Activated CD8-positive, alpha-beta memory T cell treated with anti-CD3 and anti-CD28 coated beads for 4 hours (primary cell): ENCODE measurements at places on chromosomes 2 and 18.

GRCh38 chr2:164498836-164499235 lies 122.4 kb downstream of the GRB14 start:
- DNase-seq = no peak

DNA sequence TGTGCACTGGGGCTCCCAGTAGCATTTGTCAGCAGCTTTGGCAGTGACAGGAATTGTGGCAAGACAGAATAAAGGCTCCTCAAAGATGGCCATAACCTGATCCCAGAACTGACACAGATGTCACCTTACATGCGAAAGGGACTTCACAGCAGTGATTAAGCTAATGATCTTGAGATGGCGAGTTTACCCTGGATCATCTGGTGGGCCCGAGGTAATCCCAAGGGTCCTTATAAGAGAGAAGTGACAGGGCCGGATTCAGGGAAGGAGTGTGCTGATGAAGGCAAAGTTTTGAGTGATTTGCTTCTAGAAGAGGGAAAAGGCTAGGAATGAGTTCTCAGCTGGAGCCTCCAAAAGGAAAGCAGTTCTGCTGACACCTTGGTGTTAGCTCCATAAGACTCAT lies 333.9 kb downstream of the LPIN1 start:
- no peak for DNase-seq

DNA sequence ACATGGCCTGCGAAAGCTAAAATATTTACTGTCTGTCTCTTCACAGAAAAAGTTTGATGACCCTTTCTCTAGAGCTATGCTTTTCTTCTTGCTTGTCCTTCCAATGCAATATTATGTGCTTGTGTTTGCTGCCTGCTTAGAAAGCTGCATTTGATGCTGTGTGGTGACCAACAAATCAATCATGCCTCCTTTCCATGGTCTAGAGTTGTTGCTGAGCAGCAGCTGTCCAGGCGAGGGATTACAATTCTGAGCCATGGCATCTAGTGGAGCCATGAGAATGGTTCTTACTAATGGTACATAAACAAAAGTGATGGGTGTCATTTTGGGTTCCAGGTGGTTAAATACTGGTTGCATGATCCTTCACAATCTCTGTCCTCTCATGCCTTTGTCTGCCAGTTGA lies 1142.1 kb downstream of the DPP10 start:
- no peak for DNase-seq

GRCh38 chr2:216073773-216074172 lies 7.8 kb downstream of the PECR start:
- DNase-seq = no peak

GRCh38 chr18:63979409-63979920 lies 9.6 kb downstream of the SERPINB8 start:
- DNase-seq = no peak

DNA sequence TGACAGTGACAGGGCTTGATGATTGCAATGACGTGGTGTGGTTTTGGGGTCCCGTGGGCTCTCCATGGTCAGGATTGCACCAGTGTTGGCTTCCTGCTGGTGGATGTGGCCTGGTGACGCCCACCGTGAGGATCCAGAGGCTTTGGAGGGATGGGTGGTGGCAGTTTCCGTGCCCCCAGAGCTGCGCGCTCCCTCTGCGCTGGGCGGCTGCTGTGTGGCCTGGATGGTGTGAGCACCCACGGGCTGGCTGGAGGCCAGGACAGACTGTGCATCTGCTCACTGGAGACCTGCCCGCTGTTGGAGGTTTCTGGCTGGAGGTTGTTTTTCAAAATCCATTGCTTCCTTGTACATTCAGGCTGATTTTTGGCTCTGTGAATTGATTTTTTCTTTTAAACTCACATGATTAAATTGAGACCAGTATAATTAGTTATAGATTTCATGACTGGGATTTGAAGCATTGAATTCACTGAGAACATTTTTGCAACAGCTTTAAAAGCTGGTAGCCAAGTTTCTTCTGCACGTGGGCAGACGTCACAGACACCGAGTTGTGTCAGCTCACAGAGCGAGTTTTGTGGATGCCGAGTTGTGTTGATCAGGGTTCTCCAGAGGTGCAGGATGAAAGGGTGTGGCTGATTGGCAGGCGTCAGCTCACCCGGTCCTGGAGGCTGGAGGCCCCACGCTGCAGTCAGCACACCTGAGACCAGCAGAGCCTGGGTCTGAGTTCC lies 72.7 kb downstream of the KCNG2 start:
- DNase-seq = no peak

DNA sequence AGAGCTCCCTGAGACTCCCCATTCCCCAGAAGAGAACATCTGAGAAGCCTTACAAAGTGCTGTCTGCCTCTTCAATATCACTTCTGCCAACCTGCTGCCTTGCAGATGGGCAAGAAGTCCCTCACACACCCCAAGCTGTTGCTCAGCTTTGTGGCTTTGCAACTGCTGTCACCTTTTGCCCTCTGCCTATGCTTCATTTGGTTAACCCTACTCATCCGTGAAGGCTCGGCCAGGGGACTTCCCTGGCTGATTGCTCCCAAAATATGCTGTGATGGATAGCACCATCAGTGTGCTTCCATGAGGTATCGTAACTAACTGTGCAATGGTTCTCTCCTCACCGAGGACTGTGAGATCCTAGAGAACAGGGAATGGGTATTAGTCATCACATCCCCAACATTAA lies 88.9 kb upstream of the CYP1B1 start:
- DNase-seq = no peak

DNA sequence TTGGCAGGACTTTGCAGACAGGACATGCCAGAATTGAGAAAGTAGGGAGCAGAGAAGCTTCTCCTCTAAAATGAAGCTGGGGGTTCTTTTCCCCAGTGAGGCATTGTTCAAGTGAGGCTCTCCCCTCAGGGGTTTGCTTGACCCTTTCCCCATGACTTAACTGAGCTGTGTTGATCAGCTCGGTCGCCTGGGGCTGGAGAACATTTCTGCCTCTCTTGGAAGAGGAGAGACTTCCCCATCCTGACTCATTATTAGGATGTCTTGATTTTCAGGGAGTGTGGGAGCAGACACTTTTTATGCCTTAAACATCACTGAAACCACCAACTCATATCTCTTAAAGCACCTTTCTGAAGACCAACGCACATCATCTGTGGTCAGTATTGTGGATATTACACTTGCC lies 27.9 kb upstream of the GLI2 start:
- DNase-seq = no peak

DNA sequence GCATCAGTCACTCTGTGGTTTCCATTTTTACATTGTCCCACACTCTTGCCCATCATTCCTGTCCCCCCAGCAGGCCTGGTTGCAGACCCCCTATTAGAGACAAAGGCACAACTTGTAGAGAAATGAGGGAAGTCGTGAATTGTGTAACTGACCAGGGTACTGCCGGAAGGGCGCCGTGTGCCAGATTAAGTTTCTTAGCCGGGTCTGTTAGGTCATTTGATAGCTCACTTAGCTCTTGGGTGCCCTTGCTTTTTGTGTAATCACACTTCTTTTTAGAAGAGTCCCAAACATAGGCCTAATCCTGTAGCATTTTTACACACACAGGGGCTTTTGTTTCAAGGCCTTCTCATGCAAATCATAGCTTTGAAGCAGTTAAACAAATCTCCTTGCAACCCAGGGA lies 87.2 kb downstream of the CTAGE1 start:
- no peak for DNase-seq

DNA sequence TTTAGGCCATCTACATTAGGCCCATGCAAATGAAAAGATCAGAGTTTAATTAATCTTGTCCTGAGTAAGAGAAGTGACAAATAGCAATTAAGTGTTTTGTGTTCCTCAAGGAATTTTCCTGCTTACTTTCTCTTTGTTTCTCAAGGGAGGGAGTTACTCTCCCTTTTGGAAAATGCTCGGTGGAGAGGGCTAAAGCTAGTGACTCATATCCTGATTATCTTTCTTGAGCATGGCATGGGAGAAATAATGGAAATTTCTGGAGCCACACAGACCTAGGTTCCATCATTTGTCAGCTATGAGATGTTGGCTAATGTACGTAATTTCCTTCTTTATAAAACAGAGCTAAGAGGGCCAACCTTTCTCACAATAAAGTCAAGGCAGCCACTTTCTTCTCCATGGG lies 177.1 kb downstream of the ETAA1 start:
- DNase-seq = no peak

DNA sequence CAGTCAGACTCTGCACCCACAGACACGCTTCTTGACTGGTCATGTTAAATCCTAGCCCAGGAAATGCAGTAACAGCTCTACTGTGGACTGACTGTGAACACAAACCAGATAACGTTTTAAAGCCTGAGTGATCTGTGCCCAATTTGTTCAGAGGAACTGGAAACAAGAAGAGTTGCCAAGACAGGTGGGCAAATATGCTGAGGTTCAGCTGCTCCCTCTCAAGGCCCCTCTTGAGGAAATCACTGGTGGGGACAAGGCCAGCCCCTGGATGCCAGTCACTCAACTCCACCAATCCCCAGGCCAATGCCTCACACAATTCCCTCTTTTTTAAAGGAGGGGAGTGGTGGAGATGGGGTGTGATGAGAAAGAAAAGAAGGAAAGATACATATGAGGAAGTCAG lies 261.2 kb downstream of the ALK start:
- DNase-seq = no peak

GRCh38 chr2:135256531-135257260 lies 204.6 kb downstream of the RAB3GAP1 start:
- DNase-seq = no peak

GRCh38 chr2:86160156-86160952 lies 34.9 kb downstream of the IMMT start:
- DNase-seq = no peak

DNA sequence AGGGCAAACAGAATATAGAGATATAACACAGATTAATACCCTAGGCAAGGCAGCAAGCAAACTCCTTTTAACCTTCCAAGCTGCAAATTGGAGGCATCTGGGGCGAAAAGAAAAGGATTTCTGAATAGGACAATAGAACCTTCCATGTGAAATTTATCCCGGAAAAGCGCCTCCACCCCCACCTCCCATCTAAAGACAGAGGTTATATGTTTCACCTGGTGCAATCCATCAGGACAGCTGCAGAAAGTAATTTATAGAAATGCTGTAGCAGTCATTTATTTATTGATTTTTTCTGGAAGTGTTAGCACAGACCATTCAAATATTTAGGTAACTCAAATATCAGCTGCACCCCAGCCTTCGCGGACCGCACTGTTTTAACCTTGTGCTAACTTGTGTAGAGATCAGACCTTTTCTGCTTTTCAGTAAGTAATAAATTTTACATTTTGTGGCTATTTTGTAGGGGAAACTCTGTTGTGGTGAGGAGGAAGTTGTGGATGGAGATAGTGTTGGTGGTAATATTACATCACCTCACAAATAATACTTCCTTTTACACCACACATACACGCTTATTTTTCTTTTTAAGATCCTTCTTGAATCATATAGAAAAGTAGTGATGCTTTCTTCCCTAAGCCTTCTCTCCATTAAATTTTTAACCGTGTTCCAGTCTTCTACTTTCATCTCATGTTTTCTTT lies 919.3 kb upstream of the CDH2 start:
- no peak for DNase-seq

DNA sequence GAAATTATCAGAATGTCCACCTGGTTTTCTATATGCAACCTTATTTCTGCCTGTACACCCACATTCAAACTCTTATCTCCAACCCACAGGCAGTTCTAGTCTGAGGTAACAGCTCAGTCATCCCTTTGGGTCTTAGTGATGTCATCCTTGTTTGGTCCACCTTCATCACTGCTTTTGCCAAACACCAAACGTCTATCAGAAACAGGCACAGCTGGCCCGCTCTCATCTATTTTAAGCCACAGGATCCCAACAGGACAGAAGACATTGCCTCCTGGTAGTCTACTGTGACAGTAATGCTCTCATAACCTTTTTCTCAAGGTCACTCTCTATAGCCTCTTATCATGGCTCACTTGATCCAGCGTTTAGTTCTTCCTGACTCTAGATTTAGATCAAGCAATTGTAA lies 99.0 kb upstream of the CHAC2 start:
- DNase-seq = no peak

DNA sequence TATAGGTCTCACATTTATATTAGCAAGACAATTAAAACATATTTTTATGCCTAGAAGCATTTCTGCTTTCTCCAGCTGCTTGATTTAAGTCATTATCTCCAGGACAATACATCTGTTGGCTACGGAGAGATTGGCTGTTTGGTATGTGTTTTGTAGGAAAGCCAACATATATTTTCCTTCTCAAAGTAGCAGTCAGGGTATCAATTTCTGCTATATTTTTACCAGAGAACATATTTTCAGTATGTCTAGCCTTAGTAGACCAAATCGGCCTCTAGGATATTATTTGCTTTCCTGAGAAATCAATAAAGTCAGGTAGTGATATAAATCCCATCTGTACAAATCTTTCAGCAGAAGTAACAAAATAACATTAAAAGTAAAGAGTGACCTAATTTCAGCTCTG lies 150.0 kb upstream of the COL3A1 start:
- no peak for DNase-seq

GRCh38 chr2:65431421-65432226 lies 775 bp downstream of the SPRED2 start:
- no peak for DNase-seq

- DNase-seq = no peak
These were observed 28.9 kb upstream of the GAREM2 start for GRCh38 chr2:26144031-26144430.

DNA sequence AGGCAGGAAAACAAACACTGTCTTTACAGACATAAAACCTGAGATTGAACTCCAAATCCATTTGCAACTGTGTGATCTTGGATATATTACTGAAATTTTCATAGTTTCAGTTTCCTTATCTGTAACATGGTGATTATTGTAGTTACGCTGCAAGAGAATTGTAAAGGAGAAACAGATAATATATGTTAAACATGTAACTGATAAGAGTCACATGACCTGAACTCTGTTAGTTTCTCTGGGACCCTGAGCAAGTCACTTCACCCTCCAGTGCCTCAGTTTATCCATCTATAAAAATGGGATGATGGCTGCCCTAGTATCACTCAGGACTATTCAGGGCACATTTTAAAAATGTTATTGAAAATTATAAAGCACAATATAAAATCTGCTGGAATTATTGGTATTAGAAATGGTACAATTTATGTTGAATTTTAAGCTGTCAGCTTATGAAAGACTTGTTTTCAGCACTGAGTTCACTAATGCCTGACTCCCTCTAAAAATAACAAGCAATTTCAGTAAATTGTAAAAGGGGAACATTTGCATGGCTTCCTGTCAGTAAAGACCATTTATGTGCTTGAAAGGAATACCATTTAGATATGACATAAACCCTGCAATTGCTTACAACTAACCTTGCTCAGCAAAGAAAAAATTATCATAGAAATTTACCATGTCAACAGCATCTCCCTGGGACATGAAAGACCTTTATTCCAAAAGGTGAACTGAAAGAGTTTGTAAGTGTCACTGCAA lies 393.5 kb downstream of the RAD51AP2 start:
- DNase-seq = no peak

DNA sequence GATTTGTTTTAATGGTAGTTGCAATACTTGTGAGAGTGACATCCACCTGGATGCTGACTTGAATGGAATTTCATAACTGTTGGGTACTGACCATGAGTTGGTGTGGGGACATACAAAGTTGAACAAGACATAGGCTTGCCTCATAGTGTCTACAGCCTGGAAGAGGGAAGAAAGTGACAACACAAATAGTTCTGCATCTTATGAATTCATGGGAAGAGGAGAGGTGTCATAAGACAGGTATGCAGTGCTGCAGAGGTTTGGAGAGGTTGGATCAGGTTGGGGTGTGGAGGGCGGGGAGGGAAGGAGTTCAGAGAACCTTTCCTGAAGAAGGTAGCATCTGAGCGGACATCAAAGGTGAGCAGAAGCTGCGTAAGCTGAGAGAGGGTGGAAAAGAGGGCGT lies 44.0 kb downstream of the HRH4 start:
- no peak for DNase-seq

- no peak for DNase-seq
These were observed 5.7 kb upstream of the EN1 start for GRCh38 chr2:118853129-118853640.
